ENCODE measurements at places on chromosomes 11 and 22.

DNA sequence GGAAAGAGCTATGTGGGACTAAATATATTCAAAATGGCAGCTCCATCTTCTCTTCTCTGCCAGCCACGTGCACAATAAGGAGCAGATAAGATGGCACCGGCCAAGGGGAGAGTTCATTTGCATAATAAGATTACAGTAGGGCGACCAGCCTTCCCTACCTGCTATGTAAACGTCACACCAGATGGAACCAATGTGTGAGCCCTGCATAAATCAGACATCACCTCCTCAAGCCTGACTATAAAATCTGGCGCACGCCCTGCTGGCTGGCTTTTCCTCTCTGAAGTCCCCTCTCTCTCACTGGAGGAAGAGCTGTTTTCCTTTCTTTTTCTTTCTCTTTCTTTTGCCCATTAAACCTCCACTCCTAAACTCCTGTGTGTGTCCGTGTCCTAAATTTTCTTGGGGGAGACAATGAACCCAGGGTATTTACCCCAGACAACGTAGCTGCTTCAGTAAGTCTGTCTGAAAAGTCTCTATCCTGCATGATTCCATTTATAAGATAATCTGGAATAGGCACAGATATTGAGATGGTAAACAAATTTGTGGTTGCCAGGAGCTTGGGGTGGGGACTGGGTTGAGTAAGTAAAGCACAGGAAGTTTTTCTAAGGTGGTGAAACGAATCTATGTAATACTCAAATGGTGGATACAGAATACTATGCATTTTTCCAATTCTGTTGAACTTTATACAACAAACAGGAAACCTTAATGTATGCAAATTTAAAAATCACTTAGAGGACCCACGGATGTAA is 670.0 kb upstream of the KIRREL3 start:
- no peak for DNase-seq

DNA sequence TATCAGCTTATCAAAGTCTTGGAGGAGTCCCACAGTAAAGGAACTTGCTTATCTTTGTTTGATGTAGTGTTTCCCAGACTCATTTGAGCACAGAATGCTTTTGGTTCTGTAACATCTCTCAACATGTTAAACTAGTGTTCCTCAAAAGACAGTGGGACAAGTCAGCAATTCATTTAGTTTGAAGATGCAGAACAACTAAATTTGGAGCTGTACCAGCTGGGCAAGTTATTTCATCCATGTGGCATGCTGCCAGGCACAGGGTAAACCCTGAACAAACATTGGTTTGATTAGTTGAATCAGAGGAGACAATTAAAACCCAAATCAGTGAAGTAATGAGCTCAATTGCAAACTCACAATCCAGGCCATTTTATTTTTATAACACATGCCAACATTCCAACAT is 141.2 kb downstream of the CSNK2A3 start:
- no peak for DNase-seq

- DNase-seq, result no peak
These were observed 33.4 kb downstream of the AMBRA1 start for GRCh38 chr11:46560300-46560991.

- DNase-seq, result no peak
These were observed 50.8 kb upstream of the ELF5 start for GRCh38 chr11:34564406-34564805.

GRCh38 chr22:44545773-44546172 is 47.7 kb upstream of the RTL6 start:
- no peak for DNase-seq

GRCh38 chr11:64848826-64849597 is 4.6 kb upstream of the CDC42BPG start:
- DNase-seq, result no peak

GRCh38 chr11:121105481-121106195 is 4.6 kb downstream of the TECTA start:
- no peak for DNase-seq

DNA sequence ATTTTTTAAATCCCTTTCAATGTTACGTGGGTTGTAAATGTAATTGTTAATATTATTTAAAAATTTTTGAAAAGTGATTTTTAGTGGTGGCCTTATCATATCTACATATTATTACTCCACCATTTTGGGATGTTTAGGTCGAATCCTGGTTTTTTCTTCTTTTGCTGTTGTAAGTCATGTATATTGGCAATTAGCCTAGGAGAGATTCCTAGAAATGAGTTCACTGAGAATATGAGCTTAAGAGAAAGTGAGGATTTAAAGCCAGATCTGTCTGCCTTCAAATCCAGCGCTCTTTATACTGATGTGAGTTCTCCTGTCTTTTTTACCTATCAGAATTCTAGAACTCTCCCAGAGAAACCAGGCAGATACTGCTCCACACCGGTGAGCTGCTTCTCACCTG is 56.1 kb downstream of the PTPRJ start:
- DNase-seq, result no peak

- no peak for DNase-seq
These were observed 17.7 kb upstream of the PRDM10 start for GRCh38 chr11:130020323-130020722.

- no peak for DNase-seq
These were observed 73.8 kb upstream of the ARFGAP3 start for GRCh38 chr22:42930810-42931420.

DNA sequence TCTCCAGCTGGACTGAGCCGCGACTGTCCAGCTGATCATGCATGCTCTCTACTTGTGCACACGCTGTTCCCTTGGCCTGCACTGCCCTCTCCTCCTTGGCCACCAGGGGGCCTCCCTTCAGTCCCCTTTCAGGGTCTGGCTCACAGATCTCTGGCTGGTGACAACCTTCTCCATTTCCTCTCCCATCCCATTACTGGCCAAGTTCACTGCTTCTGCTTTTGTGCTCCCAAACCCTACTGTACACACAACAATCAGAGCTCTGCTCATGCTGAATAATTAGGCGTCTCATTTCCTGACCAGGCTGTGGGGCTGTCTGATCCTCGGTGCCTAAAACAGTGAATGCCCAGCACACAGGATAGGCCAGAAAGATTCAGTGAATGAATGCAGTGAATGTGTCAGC is 224.0 kb upstream of the NARS2 start:
- DNase-seq, result peak; percentile 28

DNA sequence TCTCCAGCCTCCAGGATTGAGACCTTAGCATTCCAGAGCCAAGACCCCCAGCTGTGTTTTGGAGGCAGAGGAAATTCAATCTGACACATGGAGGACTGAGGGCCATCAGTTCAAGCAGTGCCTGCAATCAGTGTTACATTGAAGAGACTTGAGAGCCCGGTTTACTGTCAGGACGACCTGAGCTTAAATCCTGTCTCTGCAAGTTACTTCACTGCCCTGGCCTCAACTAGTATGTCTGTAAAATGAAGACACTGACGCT is 35.1 kb downstream of the TRIM29 start:
- DNase-seq, result no peak

DNA sequence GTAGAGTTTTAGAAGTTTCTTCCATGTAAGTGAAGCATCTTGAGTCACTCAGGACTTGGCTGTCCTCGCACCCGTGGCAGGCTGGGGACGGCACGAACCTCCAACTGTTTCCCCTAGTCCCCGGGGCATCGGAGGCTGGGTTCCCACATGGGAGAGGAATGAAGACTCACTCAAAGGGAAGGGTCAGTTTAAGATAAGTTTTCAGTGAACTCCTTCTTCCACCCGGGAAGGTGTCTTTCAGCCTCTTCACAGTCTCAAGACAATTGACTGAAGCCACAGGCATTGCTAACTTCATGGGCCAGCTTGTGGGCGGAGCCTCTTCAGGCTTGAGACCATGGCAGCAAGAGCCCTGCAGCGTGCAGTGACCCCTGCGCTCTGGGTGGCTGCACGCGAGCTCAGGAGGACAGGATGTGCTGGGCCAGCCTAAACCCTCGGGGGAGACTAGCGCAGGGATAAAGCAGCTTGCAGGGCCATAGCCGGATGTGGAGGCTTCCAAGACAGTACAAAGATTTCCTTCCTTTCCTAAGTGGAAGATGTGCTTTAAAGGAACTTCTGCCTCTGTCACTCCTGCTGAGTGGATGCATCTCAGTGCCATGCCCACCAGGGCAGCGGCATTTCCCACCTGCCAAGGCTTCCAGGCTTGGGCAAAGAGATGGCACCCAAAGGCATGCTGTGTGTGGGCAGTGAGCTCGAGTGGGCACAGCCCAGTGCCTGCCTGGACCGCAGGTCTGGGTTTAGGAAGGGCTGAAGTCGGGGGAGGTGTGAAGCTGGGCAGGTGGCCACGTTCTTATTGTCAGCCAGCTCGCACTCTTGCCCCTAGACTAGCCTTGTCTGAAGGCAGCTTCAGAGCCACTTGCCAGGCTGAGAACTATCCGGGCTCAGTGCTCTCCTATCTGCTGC is 32.9 kb downstream of the PPIL2 start:
- DNase-seq, result no peak

GRCh38 chr22:32206774-32207758 is 2.2 kb upstream of the RFPL2 start:
- DNase-seq, result no peak

DNA sequence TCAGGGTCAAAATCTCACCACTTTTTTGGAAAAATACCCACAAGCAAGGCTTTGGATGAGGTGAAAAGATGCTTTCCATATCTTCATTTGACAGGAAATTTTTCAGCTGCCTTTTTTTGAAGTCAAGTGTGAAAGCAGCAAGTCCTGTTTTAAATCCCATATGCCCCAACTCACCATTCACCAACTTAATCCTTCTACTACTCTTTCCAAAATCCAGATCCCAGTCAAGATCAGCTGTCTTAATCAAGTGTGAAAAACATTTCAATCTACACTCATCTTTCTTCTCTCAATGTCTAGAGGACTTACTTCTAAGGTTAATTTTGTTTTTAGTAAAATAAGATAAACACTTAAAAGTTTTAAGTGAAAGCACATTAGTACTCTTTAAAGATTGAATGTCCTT is 128.4 kb upstream of the CEP126 start:
- no peak for DNase-seq

DNA sequence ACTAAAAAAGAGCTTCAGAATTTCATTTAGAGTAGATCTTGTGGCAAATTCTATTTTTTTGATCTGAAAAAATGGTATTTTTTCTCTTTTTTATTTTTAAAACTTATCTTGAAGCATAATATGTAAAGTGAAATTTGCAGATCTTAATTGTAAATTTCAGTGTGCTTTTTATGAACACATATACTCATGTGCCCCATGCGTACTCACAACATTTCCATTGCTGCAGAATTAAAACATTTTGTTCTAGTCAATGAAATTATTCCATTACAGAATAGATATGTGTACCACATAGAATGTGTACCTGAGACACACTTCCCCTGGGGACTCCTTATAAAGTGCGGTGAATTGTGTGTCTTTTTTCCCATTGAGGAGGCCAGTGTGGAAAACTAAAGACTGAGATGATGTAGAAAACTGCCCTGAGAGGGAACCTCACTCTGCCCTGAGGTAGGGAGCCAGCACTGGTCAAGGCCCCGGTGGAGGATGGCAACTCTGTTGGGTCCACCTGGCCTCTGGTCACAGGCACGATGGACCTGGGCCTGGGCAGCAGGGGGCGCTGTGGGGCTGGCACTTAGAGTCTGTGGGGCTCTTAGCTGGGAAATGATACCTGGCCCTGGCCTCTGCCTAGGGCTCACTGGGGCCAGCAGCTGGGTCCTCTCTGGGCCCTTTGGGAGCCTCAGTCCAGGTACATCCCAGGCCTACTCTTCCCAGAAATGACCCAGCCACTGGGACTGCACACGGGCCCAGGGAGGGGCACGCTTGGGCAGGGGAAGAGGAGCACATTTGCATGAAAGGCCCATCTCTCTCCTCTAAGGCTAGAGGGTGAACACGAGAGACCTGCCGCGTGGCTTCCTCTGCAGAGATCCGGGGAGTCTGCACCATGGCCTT is 77.9 kb upstream of the TOP3B start:
- DNase-seq, result peak; percentile 45
